ENCODE measurements at places on chromosomes 16 and 17.
A peak's percentile ranks its signal among the peaks of the same experiment; 100 is the strongest.

DNA sequence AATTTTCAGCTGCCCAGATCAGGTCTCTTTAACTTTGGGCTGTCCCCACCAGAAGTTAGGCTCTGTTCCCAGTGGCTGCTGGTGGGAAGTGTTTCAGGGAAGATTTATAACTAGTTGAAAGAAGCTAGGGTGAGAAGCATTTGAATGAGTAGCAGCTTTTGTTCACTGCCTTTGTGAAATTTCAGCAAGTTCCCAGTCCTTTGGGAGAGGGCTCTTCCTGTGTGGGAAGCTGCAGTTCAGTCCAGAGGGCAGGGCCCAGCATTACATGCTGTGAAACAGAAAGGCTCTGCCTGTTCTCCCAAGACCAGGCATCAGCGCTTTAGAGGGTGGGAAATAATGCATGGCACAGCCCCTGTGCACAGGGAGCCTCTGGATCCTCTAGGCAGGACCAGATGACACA is 17.8 kb downstream of the PROCA1 start:
- no peak for DNase-seq

- DNase-seq: no peak
Observed at GRCh38 chr16:7140899-7141298, 191.7 kb upstream of the RBFOX1 start.

DNA sequence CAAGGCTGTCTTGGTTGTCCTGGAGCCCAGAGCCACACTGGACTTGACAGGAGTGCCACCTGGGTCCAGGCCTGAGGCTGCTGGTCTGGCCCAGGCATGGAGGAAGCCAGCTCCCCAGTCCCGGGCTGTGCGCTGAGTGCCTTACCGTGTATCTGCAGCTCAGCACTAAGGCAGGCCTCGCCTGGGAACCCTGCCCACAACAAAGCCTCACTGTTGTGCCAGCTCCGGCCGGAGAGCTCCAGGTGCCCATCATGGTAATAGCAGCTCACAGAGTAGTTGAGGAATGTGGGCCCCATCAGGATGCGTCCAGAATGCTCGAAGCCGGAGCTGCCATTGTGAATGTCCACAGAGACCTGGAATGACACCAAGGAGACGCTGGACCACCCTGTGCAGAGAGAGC is 72.2 kb downstream of the RMI2 start:
- no peak for DNase-seq

DNA sequence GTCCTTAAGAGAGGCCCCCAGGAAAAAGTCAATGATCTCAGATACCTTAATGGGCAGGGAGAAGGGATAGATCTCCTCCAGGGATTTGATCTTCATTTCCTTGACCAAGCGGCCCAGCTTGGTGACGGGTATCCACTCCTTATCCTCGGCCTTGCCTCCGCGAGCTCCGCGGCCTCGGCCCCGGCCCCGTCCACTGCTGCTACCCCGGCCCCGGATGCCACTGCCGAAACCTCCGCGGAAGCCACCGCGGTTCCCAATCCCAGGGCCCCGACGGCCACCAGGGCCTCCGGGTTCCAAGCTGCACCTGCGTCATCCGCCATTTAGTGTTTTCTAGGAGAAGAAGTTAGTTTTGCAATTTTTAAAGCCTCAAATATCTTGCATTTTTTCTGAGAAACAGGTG is 65.2 kb upstream of the KIF2B start:
- no peak for DNase-seq

DNA sequence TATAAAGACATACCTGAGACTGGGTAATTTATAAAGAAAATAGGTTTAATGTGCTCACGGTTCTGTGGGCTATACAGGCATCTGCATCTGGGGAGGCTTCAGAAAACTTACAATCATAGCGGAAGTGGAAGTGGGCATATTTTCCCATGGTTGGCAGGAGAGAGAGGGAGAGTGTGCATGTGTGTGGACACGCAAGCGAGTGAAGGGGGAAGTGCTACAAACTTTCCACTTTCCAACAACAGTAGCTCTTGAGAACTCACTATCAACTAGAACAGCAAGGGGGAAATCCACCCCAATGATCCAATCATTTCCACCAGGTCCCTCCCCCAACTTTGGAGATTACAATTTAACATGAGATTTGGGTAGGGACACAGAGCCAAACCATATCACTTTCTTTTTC is 11.1 kb downstream of the TAOK1 start:
- no peak for DNase-seq

DNA sequence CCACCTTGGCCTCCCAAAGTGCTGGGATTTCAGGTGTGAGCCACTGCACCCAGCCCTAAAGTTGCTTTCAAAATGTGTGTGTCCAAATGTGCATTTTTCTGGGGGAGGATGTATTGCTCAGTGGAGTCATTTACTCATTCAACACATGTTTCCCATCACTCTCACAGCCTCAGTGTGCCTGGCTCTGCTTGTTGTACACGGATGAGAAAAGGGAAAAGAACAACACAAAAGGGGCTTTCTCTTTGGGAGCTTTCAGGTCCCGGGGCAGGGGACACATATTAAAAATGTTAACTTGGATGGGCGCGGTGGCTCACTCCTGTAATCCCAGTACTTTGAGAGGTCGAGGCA is 1.7 kb upstream of the PPL start:
- no peak for DNase-seq

- no peak for DNase-seq
Observed at GRCh38 chr17:58172369-58173071, 5.7 kb downstream of the OR4D2 start.

- DNase-seq: no peak
Observed at GRCh38 chr16:7233975-7234374, 98.7 kb upstream of the RBFOX1 start.

GRCh38 chr16:56551796-56552738 is 12.8 kb upstream of the MT4 start:
- DNase-seq: no peak

- no peak for DNase-seq
Observed at GRCh38 chr16:4376126-4376892, 4.7 kb downstream of the VASN start.

DNA sequence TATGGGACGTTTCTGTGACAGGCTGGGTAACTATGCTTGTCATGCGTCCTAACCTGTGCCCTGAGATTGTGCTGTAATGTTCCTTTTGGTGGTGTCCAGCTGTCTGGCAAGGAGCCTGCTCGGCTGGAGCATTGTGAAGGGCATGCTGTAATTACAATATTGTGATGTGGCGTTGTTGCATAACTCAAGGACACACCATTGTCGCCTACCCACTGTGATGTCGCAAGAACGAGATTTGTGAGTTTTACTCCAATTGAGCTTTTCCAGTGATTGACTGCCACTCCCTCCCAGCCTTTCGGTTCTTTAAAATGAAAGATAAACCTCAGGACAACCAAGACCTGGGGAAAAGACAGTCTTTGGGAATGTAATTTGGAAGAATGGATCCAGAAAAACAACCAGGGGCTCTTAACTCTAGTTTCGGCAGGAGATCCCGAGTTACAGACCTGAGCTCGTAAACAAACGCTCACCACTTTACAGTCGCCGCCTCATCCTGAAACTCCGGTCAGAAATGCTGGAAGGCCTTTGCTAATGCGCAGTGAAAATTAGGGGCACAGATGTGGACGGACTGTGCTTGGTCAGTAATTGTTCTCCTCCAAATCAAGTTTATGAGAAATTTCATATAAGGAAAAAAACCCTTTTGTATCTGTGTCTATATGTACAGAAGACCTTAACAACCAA is 1.3 kb downstream of the ZNF750 start:
- no peak for DNase-seq

- DNase-seq: no peak
Observed at GRCh38 chr17:35499548-35499947, 37.9 kb downstream of the SLFN12L start.

DNA sequence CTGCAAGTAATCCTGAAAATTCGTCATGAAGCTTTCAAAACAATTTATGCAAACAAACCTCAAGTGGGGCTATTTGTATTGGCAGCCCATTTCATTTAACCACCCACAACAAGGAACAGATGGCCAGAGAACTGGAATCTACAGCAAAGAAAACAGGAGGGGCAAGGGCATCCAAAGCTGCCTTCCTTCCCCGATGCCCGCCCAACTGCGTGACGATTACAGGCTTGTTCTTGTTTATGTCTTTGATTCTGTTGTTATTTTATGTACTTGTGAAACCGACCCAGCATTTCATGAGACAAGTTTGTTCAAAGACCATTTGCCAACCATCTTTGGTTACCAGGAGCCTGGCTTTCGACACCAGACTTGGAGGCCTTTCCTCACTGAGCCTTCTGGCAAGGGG is 59.1 kb upstream of the IRX6 start:
- no peak for DNase-seq

GRCh38 chr16:7372095-7372494 is 39.5 kb downstream of the RBFOX1 start:
- DNase-seq: no peak

- no peak for DNase-seq
Observed at GRCh38 chr16:27917949-27918348, 145.6 kb downstream of the GSG1L start.

GRCh38 chr17:38870259-38871165 is 654 bp downstream of the LASP1 start:
- peak; percentile 63 for DNase-seq

DNA sequence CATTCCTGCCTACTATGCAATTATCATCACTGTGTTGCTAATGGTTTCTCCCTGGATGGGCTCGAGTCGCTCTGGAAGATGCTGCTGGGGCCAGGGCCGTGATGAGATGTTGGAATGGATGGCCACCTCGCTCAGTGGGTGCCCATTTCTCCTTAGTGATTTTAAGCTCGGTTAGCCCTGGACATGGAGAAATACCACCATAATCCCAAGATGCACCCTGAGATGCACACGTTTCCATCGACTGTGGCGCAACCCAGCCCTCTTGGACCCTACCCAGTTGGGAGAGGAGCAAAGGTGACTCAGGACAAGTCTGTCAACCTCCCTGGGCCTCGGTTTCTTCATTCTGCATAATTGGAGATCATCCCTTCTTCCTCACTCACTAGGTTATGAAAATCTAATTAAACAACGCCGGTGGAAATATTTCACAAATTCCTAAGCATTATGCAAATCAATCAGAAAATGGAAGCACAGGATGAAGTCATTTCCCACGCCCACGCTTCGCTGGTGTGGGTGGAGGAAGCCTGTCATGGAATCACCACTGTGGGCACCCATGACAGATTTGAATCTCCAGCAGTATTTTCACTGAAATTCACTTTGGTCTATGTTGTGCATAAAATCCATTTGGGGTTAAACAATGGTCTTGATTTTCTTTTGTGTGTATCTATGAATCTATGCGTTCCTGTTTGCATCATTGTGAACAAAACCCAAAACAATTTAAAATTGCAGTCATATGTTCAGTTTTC is 195.2 kb downstream of the AXIN2 start:
- DNase-seq: peak; percentile 65

GRCh38 chr17:29036584-29036983 is 6.4 kb upstream of the PIPOX start:
- no peak for DNase-seq

DNA sequence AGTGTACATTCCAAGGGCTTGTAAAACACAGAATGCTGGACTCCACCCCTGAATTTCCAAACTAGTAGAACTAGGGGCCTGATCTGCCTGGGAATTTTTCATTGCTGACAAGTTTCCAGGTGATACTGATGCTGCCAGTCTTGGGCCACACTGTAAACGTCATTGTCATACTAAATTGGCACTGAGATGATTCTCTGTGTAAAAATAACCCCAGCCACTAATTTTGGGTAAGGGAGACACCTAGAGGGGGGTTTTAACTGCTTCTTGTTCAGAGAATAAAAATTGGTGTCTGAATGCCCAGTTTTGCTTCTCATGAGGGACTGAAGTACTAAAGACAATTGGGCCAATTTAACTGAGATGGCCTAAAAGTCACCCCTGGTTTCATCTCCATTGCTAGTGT is 5.0 kb upstream of the CDH13 start:
- DNase-seq: no peak

- DNase-seq: no peak
Observed at GRCh38 chr17:5099271-5099670, 12.4 kb downstream of the ZNF232 start.

- no peak for DNase-seq
Observed at GRCh38 chr17:6028294-6028693, 41.9 kb upstream of the WSCD1 start.

- DNase-seq: no peak
Observed at GRCh38 chr16:81809567-81809966, 30.5 kb downstream of the PLCG2 start.

- DNase-seq: peak; percentile 44
Observed at GRCh38 chr16:30786936-30787612, at the start of gene ZNF629. ZNF629 (minus strand) TSS chr16:30787205; CDS start chr16:30784482, 2,723 bp downstream.

DNA sequence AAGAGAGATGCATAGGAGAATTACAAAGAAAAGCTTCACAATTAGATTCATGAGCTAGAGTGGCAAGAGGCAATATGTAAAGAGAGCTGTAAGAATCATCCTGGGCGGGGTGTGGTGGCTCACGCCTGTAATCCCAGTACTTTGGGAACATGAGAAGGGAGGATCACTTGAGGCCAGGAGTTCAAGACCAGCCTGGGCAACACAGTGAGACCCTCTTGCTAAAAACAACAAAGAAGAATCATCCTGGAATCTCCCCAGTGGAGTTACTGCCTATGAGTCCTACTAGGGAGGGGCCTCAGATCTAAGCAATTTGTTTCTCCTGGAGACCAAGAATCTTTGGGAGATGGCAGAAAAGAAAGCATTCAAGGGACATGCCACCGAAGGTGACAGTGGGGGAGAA is 119.1 kb downstream of the HIC1 start:
- no peak for DNase-seq

DNA sequence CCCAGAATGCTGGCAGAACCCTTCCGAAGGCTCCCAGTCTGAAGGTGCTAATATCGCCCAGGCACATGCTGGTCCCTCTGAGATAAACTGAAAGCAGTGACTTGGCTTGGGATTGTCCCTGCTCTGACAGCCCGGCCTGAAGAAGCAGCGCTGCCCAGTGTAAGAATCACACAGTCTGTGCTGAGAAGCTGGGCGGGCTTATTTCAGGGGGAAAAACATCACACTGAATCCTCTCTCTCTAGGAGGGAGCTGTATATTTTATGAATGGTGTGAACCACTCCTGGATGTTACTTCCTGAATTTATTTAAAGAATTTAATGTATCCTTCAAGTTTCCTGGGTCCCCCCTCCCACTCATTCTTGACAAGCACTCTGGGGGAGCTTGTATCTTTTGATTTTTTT is 36.3 kb downstream of the GAS7 start:
- no peak for DNase-seq

DNA sequence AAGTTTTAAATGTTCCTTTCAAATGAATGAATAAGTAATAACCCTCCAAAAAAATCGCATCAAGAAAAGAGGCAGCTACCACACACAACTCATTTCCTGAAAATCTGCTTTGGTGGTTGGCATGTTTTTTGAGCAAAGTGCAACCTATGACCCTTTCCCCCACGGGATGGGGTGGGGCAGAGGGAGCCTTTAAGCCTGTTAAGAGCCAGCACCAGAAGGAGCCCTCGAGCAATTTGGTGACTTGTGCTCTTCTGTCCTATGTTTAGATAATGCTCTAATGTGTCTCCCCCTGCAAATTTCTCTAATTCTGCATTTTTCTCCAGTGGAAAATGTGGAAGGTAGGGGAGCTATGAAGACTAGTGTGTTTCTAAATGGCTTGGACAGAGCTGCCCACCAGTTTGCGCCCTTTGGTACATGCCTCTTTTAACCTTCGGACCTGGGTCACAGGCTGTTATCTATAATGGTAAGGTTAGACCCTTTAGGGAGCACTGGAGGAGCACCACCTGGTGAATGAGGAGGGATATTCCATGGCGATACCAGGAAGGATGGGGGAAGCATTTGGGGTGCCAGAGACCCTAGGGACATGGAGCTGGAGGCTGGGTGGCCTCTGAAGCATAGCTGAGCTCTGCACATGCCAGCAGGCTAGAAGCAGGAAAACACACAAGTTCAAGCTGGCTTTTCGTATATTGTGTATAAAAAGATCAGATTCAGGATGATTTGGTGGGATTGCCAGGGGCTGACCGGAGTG is 1.6 kb downstream of the PYCARD start:
- no peak for DNase-seq
